Activated naive CD8-positive, alpha-beta T cell treated with anti-CD3 and anti-CD28 coated beads, Interleukin-2, amount 50 U/mL, for 24 hours (primary cell): ENCODE measurements at places on chromosomes 5 and 9.

- no peak for DNase-seq
Observed at GRCh38 chr5:138946241-138946623, 71.1 kb upstream of the LRRTM2 start.

DNA sequence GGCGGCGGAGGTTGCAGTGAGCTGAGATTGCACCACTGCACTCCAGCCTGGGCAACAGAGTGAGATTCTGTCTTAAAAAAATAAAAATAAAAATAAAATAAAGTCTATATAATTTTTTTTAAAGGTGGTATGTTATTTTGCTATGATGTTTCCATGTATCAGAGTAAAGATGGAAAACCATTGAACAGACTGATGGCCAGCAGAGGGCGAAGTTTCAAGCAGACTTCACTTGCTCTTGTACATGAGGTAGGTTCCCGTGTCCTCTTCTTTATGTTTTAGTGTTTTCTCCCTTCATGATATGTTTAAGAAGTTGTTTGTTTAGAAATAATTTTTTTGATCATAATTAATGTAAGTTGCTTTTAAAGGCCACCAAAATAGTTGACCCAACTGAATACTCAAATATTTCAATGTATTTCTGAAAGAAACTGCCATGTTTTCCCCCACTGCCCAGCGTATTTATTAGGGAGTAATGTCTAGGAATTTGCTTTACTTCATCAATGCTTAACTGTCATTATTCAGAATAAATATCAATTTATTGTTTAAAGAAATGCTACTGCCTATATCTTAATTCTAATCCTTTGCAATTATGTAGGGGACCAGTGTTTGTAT lies 146.4 kb downstream of the HACD4 start:
- peak; percentile 59 for DNase-seq

GRCh38 chr9:93132946-93133680 lies 938 bp downstream of the NINJ1 start:
- DNase-seq: no peak

GRCh38 chr9:113886466-113886865 lies 10.4 kb downstream of the ZNF618 start:
- DNase-seq: no peak

DNA sequence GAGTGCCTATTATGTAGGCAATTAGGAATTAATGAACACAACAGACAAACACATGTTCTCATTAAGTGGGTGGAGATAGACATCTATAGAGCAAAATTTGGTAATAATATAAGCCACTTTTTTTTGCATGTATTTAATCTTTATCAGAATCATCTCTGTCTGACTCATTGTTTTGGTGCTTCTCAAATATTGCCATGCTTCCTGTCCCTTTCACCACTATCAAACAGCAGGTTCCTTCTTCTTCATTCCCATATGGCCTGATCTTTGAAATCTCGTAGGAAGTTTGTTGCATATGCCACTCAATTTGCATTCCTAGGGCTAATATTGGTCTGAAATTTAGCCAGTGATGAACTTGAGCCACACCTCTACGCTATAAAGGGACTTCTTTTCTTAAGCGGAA lies 128.9 kb upstream of the SPEF2 start:
- no peak for DNase-seq

DNA sequence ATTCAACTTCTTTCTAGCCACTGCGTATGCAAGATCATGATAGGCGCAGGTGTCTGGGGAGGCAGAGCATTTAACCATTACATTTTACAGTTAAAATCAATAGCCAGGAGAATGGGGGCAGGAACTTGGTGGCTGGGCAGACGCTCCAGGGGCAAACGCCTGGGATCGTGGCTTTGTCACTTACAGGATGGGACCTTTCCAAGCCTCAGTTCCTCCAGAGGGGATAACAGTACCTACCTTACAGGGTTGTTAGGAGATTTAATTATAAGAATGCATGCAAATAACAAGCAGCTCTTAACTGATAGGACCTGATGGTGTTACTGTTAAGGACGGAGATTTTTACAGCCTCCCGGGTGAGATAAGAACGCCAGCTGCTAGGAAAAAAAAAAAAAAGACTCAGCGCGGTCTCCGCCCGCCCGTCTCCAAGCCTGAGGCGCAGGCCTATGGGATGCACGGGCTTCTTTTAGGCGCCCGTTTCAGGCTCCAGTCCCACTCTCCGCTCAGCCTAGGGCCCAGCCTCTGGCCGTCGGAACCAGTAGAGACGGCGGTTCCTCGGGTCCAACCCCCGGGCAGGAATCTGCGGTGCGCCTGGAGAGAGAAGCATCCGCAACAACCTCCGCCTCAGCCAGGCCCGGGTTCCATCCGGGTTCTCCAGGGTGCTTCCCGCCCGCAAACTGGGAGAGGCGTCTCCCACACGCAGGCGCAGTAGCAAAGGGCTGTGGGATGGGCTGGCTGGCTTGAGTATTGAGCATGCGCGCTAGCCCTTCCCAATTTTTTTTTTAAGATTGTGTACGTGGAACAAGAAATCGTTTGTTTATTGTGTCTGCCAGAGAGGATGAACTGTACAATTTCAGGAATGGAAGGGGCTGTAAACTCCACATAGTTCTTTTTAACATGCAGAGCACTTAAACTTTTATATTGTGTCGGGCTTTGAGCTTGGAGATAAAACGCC lies at the start of gene FAM200C:
FAM200C (minus strand) TSS at position 653 of the 952 bp plus-strand sequence. CDS start 4,564 bp downstream, outside the sequence.
- DNase-seq: peak; percentile 79

DNA sequence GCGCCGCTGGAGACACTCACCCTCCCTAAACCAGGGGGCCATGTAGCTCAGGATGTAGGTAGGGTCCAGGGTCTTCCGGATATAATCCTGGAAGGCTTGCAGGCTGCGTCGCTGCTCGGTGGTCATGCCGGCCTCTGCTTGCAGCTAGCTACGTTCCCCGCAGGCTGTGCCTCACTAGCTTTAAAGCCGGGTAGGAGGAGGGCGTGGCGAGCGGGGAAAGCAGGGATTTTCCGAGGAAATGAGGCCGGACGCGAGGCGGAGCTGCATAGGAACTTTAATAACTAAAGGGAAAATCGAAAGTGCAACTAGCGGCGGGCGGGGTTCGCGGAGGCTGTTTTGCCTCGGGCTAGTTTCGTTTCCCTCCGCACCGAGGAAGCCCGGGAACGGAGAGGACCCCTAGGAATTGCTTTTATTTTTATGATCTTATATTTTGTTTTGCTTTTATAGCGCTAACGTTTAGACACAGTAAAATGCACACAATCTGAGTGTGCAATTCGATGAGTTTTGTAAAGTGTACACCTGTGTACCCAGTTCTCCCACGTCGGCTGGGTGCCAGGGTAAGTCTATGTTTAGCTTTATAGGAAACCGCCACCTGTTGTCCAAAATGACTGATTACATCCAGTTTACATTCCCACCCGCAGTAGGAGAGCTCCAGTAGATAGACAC lies at the start of gene RIGI:
RIGI (minus strand) TSS at position 156 of the 666 bp plus-strand sequence; CDS start at position 126, 30 bp downstream.
- DNase-seq: peak; percentile 80

DNA sequence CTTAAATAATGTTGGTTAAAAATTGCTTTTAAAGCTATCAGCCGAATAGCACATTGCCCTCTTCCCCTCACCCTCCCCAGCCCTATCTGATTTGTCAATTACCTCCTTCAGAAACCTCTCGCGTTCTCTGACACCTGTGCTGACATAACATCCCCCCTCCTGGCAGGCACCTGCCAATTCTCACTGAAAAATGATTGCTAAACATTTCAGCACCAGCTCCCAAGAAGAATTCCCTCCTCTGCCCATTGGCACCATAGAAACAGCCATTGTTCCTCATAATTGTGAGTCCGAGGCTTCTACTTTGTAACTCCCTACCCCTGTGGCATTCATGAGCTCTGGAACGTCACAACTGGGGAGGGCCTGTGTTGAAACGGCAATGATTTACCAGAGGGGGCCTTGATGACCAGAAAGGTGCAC lies 20.2 kb downstream of the CDH6 start:
- no peak for DNase-seq

DNA sequence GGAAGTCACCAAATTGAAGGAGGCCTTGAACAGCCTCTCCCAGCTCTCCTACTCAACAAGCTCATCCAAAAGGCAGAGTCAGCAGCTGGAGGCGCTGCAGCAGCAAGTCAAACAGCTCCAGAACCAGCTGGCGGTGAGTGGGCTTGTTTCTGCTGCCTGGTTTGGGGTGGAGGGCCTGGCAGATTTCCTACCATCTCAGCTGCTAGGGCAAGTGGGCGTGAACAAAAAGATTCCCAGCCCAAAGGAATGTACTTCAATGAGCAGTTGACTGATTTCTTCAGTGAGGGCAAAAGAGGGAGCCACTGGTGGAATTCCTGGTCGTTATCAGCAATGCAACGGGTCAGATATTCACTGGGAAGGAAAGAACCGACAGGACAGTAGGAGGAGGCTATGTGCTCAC lies 12.6 kb upstream of the TTC23L start:
- DNase-seq: no peak

- no peak for DNase-seq
Observed at GRCh38 chr5:528629-529511, 4.6 kb upstream of the SLC9A3 start.

DNA sequence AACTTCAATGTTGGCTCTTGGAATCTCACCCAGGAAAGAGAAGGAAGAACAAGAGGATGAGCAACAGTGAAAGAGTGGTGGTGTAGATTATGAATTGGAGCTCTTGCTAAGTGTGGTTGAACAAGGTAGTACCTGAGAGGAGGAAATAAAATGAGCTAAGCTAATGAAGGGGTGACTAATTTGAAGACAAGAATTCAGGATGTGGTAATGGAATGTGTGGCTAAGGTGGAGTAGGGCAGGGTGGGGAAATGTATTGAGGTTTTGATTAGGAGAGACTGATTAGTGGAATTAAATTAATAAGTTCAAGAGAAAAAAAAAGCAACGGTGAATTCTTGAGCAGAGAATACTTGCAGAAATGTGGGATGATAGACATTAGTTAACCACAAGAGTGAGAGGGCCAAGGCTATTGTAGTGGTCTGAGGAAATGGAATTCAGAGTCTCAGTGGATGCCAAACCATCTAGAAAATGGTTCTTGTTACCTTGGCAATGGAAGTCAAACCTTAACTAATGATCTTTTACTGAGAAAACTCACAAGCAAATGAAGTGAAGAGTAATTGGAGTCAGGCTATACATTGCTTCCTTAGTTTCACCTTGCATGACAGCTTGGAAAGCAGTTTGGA lies 648.3 kb upstream of the ZNF608 start:
- DNase-seq: no peak

GRCh38 chr9:5085993-5086392 lies 99.4 kb downstream of the INSL6 start:
- DNase-seq: no peak

DNA sequence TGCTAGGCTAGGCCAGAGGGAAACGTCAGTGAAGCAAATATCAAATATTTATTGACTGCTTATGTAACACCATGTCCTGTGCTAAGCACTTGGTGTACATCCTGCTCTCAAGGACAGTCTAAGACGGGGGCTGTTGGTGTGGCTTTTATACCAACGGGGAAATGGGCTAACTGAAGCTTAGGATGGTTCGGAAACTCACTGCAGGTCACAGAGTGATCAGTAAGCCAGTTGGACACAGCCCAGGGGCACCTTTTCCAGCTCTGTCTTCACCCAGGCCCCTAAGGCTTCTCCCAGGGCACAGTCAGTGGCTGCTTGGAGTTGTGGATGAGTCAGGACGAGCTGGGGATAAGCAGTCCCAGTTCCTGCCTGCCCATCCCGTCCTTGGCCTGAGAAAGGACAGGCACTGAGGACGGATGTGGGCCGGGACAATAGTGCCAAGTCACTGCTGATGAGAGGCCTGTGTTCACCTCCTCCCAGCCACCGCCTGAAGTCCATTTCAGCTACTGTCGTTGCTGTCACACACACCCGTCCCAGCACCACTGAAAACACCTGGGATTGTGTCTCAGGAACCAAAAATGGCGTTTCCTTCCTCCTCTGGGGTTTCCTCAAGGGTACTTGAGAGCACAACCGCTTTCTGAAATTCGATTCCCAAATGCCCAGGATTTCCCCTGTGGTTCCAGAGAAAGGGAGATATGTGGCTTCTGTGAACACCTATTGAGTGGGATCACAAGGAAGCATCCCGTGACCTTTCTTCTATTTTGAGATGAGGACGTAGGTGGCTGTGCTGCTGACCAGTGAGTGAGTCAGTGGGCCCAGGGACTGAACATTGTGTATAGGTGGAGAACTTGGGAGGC lies 17.5 kb upstream of the SPRY4 start:
- no peak for DNase-seq

DNA sequence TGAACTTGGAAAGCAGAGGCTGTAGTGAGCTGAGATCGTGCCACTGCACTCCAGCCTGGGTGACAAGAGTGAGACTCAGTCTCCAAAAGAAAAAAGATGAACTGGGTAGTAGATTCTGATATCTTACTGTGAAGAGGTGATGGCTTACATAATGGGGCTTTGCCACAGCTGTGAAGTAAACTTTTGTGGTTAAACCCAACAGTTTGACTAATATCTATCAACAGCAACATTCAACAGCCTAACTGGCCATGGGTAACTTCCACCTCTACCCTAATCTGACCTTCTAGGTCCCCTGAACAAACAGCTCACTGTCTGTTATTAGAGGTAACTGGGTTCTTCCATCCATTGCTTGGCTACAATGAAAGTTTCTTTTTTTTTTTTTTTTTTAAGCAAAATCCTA lies 52.1 kb downstream of the TLE1 start:
- DNase-seq: no peak

GRCh38 chr5:36373527-36374086 lies 71.9 kb upstream of the RANBP3L start:
- no peak for DNase-seq
